ENCODE measurements at places on chromosomes 16 and 17.

DNA sequence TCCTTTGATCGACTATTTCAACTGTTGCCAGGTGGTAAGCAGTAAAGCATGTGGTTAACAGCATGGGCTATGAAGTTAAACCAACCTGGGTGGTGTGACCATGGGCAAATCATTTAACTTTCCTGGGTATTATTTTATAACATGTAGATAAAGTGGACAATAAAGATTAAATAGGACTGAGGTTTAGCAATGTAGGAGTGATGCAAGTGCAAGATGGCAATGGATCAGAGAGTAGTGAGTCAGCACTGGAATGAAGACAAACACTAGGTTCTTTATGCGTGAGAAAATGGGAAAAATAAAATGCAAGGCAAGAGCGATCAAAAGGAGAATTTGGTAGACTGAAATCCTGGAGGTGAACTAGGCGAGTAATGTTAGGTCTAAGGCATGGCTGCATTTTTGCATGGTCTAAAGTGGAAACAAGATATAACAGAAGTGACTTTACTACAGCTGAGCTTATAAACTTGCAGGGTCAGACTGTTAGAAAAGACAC, 222.4 kb upstream of the AXIN2 start:
- DNase-seq, result no peak

DNA sequence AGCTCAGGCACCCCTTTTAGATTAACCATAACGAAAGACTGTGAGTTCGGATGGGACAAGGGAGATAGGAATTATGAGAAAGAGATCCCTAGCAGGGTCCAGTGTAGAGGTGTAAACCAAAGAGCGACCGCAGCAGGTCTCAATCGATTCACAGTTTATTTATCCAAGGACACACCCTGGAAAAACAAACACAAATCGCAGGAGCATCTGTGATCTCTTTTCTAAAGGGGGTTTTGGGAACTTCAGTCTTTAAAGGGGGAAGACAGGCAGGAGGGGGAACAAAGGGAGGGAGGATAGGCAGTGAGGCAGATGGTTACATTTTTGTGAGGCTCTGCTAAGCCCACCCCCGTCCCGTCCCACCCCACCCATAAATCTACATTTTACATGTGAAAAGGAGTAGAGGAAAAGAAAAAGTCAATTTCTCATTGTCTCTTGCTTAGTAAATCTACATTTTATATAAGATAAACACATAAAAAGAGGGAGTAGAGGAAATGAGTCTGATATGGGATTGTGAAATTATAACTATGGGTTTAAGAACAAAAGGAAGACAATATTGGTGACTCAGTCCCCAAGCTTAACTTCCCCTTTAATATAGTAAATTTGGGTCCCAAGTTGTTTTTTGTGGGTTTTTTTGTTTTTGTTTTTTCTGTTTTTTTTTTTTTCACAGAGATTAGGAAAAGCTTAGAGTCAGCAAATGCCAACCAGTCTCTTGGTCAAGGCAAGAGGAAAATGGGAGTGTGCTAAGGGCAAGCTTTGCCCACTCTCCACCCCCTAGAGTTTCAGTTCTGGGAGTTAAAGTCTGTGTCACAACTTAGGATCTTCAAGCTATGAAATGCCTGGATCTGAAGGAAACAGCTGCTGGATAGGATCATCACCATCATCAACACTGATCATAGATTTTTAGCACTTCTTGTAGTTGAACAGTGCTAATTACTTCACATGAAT, 160.9 kb upstream of the CDH5 start:
- DNase-seq, result no peak

DNA sequence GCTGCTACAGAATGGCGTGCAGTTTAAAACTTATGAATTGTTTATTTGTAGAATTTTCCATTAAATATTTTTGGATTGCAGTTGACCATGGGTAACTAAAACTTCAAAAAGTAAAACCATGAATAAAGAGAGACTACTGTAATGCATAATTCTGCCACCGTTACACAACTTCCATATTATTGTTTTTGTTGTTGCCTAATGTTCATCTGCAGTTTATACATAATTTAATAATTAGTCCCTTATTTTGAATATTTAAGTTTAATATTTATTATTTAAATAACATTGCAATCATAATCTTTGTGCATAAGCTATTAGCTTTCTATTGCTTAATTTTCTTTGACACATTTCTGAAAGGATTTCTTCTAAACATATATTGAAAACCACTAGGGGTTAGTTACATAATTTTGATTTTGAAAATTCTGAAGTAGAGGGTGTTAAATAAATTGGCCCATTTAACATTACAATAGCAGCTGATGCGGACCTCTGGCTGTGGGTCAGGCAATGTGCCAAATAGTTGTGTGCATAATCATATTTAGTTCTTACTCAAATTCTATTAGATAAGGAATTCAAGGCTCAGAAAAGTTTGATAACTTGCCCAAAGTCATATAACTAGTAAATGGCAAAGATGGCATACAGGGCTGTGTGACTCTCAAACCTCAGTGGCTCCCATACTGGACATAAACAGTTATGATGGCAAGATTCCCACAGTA, 31.1 kb downstream of the PPM1E start:
- DNase-seq, result no peak

DNA sequence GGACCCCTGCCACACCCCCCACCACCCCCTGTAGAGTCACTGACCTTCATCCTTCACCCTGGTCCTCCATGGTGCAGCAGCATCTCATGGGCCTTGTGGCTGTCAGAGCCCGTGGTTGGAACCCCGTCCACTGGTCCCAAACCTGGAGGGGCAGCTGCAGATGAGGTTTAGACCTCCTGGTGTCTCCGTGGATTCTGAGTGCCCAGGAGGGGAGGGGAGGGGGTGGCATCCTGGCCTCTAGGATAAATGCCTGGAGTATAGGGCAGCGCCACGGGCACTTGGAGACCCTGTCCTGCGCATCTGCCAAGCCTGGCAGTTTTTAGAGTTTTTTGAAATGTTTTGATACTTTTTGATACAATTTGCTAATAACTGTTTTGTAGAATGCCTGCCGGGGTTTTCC, 17.5 kb downstream of the KLHL36 start:
- DNase-seq, result no peak

GRCh38 chr17:32497431-32498205, 10.8 kb downstream of the CDK5R1 start:
- DNase-seq, result no peak

- DNase-seq, result no peak
Observed at GRCh38 chr16:72202014-72202413, 30.1 kb upstream of the PMFBP1 start.

GRCh38 chr17:48871551-48872351, 20.8 kb upstream of the ATP5MC1 start:
- no peak for DNase-seq

DNA sequence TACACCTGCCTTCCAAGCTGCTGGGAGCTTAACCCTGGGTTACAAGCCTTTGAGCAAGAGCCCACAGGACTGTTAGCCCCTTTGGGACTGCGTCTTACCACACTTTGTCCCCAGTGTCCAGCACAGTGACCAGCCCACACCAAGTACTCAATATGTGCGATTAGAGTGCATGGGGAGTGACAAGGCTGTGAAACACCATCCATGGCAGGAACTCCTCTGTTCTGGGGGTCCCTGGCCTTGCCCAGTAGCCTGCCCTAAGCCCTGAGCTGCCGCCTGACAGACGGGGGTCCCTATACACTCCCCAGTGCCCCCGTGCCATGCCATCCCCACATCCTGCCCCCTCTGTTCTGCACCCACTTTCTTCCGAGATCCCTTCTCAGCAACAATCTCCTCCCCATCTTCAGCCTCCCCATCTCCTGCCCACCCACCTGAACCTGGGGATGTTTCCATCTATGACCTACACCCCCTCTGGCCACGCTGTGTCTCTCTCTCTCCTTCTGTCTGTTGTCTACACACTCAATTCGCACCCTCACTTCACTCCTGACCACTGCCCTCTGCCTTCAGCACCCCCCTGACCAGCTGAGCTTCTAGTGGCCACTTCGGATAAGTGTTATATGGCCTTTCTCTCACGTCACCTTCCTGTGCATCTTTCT, 112.9 kb upstream of the SMURF2 start:
- no peak for DNase-seq

- peak; percentile 0 for DNase-seq
Observed at GRCh38 chr16:72400257-72401083, 228.5 kb upstream of the PMFBP1 start.

DNA sequence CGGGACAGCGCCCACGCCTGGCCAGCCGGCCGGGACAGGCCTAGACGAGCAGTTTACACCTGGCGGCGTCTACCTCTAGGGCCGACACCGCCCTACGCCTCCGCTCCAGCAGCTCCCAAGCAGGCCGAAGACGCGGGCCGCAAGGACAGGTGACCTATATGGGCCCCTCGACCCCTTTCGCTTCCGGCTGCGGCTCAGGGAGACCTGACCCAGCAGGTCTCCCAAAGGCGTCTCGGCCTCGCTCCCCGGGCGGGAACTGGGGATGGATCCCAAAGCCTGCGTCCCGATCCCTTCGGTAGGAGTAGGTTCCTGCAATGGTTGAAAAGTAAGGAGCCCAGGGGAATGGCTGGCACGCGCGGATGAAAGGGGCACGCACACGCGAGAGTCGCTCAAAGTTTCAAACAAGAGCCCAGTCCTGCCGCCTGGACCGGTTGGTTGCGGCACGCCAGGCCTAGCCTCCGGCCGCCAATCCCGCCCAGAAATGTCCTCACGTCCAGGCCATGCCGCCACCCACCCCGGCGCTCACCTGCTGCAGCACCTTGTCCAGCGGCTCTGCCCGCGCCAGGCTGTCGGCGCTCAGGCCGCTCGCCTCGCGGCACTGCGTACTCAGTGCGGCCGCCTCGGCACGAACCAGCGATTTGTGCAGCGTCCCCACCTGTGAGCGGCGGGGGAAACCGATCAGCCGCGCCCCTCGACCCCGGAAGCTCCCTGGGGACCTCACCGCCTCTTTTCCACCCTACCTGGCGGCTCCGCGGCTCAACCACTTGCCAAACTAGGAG, 630 bp downstream of the ESRP2 start:
- DNase-seq, result no peak

GRCh38 chr17:68396226-68397107, 60.8 kb downstream of the WIPI1 start:
- no peak for DNase-seq

GRCh38 chr17:65442250-65442649, 119.2 kb downstream of the AXIN2 start:
- no peak for DNase-seq

GRCh38 chr17:65169691-65170090, 32.5 kb downstream of the RGS9 start:
- no peak for DNase-seq

GRCh38 chr16:52573365-52574299, 26.7 kb upstream of the TOX3 start:
- DNase-seq, result no peak

- no peak for DNase-seq
Observed at GRCh38 chr16:78154729-78155461, 55.4 kb downstream of the WWOX start.

GRCh38 chr17:69677130-69677529, 262.6 kb downstream of the MAP2K6 start:
- DNase-seq, result no peak

GRCh38 chr16:49713770-49714169, 142.1 kb downstream of the ZNF423 start:
- DNase-seq, result no peak

DNA sequence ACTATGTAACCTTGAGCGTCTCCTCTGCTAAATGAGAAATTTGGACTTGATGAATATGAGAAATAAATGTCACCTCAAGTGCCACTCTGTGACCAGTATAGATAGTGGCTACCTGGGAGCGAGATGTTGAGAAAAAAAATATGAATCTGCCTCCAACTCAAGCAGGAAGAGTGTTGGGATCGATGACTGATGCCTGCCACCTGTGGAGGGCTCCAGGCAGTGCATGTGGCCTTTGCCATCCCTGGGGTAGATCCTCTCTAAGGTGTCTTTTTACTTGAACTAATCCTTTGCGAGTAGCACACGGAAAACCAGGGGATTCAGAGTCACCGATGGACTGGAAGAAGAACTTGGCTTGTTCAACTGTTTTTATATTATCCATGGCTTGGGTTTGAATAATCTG, 9.4 kb downstream of the CCDC182 start:
- DNase-seq, result no peak

DNA sequence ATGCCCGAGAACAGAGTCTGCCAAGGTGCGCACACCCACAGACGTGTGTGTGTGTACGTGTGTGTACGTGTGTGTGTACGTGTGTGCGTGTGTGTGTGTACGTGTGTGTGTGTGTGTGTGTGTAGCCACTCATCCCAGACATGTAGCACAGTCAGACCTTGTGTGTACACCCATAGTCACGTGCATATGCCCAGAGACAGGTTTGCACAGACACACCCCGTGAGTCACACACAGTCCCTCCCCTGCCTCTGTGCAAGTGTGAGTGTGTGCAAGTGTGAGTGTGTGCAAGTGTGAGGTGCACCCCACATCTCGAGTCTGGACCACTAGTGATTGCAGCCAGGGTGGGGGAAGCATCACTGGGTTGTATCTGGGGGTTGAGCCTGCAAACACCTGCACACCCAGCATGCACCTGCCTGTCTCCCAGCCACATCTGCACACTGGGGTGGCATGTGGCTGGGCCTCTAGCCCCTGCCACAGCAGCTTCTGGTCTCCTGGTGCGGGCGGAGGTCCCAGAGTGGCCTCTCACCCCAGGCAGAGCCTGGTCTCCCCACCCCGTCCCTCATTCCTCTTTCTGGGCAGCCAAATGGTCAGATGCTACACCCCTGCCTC, 23.6 kb downstream of the BAHCC1 start:
- DNase-seq, result no peak

DNA sequence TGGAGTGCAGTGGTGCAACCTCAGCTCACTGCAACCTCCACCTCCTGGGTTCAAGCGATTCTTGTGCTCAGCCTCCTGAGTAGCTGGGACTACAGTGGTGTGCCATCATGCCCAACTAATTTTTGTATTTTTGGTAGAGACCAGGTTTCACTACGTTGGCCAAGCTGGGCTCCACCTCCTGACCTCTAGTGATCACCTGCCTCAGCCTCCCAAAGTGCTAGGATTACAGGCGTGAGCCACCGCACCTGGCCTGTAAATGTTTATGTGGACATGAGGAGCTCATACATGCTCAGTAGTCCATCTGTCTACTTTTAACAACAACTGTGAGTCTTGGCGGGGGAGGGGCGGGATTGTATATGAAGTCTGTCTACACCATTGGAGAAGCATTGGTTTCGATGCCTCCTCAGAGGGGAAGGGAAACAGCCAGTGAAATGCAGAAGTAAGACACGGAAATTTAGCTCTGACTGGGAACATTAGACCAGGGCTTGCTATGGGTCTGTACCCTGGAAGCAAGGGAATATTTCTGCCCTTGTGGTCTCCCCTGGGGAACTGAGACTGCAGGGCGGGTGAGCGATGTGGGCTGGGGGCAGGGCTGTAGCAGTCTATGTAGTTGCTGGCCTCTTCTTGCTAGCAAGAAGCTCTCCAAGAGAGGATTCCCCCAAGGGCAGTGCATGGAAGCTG, 9.3 kb downstream of the NUBP1 start:
- no peak for DNase-seq

- no peak for DNase-seq
Observed at GRCh38 chr17:82693168-82693867, 5.2 kb downstream of the RAB40B start.

- DNase-seq, result no peak
Observed at GRCh38 chr16:76360404-76360803, 83.2 kb downstream of the CNTNAP4 start.
